Posterior vena cava (tissue), 2 donors: ENCODE measurements at places on chromosomes 7 and 10.

DNA sequence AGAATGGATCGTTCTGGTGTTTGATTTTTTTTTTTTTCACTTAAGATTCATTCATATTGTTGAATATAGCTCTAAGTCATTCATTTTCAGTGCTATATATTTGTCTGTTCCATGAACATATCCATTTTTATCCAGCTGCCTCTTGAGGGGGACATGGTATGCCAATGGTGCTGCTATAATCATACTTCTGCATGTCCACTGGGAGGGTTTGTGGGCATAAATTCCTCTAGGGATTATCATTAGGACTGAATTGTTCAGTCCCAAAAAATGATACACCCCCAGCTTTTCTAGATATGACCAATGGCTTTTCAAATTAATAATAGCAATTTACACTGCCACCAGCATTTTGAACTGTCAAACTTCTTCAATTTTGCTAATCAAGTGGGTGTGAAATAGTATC lies 41.1 kb downstream of the CAV1 start:
- DNase-seq, result no peak

DNA sequence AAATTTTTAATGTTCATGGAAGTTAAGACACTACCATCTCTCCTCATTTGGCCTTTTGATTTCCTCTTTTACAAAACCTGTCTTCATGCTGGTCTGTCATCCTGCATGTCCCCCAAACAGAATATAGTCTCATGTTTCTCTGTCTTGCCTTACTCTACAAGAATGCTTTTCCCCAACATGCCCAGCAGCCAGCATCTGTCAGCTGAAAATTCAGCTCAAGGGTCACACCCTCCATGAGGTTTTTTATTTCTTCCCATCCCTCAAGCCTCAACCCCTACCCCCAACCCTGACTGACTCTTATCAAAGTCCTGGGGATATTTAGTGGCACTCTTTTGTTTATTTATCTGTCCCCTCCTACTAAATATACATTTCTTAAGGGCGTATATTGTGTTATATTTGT lies 202.0 kb downstream of the ANK3 start:
- no peak for DNase-seq

DNA sequence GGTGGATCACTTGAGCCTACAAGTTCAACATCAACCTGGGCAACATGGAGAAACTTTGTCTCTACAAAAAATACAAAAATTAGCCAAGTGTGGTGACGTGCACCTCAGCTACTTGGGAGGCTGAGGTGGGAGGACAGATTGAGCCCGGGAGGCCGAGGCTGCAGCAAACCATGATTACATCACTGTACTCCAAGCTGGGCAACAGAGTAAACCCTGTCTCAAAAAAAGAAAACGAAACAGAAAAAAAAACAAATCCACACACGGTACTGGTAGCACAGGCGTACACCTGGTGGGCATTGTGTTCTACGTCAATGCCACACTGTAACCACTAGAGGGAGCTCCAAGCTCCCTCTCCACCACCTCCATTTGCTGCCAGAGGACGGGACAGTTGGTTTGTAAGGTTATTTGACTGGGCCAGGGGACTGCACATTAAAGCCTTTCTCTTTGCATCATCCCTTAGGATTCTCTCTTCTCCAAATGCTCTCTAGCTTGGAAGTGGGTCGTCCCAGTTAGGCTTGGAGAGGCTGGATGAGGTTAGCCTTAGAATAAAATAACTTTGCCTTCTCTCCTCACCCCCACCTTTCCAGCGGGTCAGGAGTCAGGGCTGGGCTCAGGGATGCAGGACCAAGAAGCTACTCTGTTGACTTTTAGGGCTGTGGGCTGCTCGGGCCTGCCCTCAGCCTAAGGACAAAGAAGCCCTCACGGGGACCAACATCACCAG lies 130.8 kb downstream of the SORBS1 start:
- DNase-seq, result no peak

GRCh38 chr10:43846187-43846680 lies 197.6 kb upstream of the ZNF32 start:
- no peak for DNase-seq

GRCh38 chr10:72322030-72322279 lies 32.8 kb downstream of the DNAJB12 start:
- DNase-seq, result peak; percentile 76

GRCh38 chr10:8504499-8504898 lies 450.0 kb downstream of the GATA3 start:
- no peak for DNase-seq

GRCh38 chr7:117114272-117114671 lies 161.0 kb downstream of the ST7 start:
- no peak for DNase-seq

DNA sequence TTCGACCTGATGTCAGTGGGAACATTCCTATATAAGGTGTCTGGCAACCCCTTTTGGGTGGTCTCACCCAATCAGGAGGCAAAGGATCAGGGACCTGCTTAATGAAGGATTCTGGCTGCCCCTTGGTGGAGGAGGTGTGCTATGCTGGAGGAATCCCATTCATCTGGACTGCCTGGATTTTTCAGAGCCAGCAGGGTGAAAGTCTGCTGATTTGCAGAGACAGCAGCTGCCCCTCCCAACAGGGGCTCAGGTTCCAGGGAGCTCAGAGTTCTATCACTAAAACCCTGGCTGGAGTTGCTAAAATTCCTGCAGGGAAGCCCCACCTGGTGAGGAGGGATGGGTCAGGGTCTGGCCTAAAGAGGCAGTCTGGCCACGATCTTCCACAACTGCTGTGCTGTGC lies 398.5 kb upstream of the CNTNAP2 start:
- DNase-seq, result no peak

DNA sequence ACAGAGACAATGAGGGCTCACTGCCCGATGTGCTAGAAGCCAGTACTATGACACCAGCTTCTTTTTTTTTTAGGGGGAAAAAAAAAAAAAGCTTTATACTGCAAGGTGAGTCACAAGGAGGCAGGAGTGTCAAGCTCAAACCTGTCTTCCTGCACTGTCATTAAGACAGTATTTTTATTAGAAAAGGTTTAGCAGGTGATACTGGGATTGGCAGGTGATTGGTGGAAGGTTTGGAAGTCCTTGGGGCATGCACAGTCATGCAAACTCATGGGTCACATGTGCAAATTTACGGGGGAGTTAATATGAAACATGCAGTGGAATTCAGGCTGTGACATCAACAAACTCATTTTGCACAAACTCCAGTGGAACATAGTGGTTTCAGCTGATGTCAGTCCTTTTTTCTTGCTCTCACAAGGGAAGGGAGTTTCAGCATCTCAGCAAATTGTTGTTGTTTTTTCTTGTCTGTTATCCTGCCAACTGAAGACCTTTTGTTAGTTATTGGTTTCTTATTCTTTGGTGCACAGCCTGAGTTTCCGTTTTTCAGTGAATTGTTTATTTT lies 530.6 kb downstream of the ANKRD7 start:
- no peak for DNase-seq

DNA sequence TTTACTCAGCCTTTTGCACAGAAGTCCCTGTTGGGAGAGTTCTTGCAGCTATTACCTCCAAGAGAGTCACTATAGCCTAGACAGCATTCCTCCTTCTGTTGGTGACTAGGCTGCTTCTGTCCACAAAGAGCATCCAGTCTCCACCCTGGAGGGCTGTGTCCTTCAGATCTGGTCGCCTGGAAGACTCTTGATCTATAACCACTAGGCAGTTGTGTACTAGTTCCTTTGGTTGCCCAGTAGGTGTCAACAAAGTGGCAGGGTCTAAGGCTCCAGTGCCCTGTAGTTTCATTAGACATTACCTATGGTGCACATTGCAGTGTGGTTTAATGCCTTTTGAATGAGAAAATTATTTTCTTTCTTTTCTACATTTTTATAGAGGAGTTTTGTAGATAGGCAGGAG lies 11.3 kb upstream of the AKR1C2 start:
- DNase-seq, result no peak

GRCh38 chr10:133242611-133243356 lies 5.1 kb downstream of the VENTX start:
- DNase-seq, result no peak

GRCh38 chr7:80078159-80078731 lies 56.4 kb upstream of the GNAI1 start:
- no peak for DNase-seq

GRCh38 chr10:111303887-111304286 lies 227.1 kb downstream of the ADRA2A start:
- no peak for DNase-seq

DNA sequence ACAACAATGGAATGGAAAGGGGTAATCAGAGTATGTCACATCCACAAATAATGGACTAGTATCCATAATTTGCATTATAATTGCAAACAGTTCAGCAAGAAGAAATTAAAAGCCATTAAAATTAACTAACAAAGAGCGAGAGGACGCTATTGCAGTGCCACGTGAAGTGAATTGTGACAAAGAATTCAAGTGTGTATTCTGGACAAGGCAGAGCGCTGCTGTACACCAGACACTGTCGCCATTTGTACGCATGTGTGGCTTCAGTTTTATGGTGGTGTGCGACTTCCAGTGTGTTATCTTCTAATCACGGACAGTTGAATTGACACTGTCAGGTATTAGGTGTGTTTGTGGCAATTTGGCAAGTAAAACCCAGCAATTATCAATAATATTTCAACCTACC lies 11.3 kb downstream of the CYP3A5 start:
- DNase-seq, result no peak

DNA sequence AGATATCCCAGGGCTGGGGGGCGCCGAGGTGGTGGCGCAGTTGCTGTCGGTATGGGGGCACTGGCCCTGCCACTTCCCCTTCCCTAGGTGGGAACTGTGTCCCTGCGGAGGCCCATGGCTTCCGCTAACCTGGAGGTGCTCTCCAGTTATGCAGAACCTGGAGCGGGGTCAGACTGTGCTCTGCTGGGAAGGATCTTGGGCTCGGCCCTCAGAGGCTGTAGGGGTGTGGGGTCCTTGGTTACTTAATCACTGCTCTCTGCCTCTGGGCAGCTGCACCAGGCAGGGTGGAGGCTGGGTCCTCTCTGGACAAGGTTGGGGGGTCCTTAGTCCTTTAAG lies 2.4 kb downstream of the BRI3 start:
- no peak for DNase-seq

DNA sequence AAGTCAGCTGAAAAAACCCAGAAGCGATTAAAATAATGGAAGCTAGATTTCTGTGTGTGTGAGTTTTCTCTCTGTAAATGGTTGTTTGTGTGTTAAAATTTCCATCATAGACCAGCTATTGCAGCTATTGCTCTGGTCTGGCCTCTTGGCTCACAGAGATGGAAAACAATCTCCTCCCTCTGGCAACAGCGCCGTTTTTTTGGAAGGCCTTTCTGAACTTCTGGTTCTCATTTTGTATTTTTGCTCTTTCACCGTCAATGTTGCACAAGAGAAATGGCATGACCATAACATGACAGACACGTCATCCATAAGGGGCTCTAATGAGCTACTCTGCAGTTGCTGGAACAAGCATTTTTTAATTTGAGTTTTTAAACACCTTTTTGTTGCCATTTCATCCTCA lies 91.0 kb downstream of the CUBN start:
- DNase-seq, result no peak

DNA sequence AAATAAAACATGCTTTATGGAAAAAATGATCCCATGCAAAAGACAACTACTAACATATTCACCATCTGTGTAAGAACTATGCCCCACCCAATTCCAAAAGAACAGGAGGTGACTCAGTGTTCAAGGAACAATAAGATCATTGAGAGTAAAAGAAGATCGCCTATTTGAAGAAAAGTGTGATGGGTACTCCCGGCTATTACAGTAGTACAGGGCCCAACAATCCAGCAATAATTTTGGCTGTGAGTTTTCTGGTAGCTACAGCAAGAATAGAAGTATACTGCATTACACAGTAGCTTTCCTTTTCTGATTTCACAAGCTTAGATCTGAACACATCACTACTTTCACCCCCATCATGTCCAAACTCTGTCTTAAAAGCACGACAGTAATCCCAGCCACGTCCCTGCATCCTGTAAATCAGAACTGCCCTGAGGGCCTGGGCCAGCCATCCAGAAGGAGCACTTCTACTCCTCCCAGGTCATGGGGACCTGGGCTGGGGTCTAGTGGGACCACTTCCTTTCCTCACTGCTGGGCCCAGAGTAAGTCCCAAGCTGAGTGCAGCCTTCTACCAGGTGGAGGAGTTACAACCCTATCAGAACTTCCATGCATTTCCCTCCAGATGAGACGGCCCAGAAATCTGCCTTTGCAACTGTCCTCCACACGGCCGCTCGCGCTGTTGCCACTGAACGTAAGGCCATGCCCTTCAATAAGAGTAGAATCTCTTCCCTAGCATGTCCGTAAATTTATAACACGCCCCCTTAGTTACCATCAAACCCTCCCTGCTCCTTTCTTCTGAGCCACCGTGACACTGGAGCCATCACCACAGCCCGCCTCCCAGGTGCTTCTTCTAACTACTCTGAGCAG lies 7.9 kb downstream of the ESYT2 start:
- no peak for DNase-seq

DNA sequence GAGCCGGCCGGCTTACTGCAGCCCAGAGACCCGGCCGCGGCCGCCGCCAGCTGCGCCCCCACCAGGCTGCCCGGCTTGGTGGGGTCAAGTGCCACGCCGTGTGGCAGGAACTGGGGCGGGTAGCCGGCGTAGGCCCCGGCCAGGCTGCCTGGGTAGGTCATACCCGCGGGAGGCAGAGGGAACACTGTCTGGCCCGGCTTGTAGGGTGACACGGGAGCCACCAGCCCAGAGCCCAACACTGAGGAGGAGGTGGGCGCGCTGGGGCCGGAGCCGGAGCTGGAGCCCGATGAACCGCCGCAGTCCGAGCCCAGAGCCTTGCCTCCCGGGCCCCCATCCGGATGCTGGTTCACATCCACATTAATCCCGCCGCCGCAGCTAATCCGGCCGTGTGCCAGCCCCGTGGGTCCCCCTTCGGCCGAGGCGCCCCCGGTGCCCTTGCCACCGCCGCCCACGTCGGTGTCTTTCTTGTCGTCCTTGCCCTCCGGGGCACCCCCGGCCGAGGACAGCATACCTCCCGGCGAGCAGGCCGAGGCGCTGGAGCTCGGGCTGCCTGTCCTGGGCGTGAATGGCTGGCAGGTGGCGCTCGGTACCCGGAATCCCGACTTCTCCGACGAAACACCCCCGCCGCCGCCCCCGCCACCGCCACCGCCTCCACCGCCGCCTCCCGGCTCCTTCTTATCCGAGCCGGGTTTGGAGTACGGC lies 2.0 kb downstream of the ZNF503 start:
- DNase-seq, result peak; percentile 95

DNA sequence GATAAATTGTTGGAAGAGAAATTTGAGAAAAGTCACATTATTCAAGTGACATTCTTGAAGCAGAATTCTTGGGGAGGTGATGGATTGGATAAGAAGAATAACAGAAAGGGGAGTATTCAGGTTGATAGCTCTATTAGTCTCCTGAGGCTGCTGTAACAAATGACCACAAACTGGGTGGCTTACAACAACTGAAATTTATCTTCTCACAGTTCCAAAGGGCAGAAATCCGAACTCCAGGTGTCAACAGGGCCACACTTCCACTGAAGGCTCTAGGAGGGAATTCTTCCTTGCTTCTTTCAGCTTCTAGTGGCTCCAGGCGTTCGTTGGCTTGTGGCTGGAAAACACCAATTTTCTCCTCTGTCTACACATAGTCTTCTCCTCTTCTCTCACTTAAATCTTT lies 99.8 kb downstream of the TES start:
- no peak for DNase-seq

DNA sequence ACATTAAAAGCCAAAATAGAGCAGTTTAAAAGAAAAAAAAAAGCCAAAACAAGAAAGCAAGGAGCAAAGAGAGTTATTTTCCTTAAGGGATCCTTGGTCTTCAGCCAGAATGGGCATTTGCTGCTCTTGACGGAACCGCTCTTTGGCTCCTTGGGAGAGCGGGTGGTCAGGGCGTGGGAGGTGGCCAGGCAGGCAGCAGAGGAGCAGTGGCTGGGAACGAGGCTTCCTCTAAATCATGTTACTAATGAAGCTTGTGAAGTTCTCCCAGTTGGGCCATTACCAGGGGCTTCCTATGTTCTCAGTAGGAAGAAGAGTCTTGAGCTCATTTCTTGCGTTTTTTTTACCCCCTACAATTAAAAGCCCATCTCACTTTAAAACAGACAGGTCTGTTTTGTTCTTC lies 116.6 kb downstream of the DOCK1 start:
- no peak for DNase-seq
